ENCODE measurements at places on chromosomes 4 and X. TPM values are rescaled to one million over a fixed set of nuclear protein-coding genes. Genes with fewer than 3 reads are reported as not detected.

ZAR1 gene
- polyA plus RNA-seq: not detected

CFI gene
- polyA plus RNA-seq: not detected

CNGA1 gene
- not detected for polyA plus RNA-seq

CDX4 gene
- not detected for polyA plus RNA-seq

MND1 gene
- not detected for polyA plus RNA-seq

ATP6AP2 gene
- polyA plus RNA-seq: 118 TPM

HNRNPH2 gene
- 74.2 TPM for polyA plus RNA-seq

ZCCHC12 gene
- not detected for polyA plus RNA-seq

NEK1 gene
- polyA plus RNA-seq: 8.2 TPM
